ENCODE measurements at places on chromosomes 6 and 20.
A peak's percentile ranks its signal among the peaks of the same experiment; 100 is the strongest.

DNA sequence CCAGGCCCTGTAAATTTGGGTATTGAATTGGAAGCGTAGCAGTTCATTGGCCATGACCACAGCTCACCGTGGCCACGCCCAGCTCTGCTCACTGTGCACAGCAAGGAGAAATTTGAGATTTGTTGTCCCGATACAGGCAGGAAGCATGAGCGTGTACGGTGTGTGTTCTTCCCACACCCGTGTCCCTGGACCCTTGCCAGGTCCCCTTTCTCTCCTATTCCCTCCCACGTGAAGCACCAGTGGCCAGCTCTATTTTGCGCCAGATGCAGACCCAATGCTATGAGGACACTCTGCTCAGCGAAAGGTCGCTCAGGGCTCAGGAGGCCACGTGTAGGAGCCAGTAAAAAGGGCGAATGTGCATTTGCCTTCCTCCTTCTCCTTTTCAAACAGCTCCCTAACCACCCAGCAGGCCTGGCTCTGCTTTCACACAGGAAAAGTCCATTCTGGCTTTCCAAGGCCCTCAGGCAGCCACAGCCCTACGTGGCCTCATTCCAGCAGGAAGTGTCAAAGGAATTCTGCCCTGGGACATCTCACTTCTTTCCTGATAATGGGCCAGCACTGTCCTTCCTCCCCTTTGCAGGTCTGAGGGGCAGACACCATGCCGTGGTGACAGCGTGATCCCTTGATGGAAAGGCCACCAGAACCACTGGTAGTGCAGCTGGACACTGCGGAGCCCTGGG, 499.2 kb upstream of the CDH4 start:
- no peak for DNase-seq

DNA sequence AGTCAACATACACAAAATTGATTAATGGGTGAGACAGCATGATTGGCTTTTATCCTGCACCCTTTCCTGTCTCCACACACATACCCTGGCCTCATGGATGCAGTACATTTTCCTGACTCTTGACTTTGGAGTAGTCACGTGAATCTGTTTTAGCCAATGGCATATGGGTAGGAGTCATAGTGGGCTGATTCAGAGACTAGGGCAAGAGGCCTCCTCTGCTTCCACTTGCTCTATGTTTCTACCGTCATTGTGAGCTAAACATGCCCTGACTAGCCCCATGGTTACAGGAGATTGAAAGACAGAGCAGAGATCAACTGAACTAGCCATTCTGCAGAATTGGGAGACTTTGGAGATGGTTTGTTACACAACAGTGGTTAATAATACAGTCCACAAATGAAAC, 850.0 kb downstream of the DHX35 start:
- DNase-seq: no peak

DNA sequence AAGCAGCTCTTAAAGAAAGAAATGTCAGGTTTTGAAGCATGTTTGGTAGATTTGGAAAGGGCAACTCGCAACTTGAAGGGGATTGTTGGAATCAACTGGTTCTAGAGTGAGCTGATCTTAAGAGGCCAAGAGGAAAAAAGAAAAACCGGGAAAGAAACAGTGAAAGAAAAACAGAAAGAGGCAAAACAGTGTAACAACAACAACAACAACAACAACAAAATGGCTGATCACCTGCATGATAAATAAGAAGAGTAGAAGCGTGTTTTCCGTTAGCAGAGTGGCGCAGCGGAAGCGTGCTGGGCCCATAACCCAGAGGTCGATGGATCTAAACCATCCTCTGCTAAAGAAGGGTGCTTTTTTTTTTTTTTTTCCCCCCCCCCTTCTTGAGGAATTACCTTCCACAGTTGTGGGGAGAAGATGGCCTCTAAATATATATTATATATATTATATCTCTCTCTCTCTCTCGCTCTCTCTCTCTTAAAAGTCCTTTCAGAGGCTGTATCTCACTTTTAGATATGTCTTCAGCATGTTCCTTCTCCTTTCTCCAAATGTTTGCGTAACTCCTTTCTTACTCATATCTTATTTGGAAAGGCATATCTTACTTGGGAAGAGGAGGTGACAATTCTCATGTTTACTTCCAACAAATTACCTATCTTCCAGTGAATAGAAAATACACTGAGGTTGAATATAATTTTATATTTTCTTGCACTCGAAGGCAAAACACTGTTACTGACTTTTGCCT, 134.4 kb downstream of the OR2B2 start:
- no peak for DNase-seq

GRCh38 chr20:24633521-24633920, 164.1 kb downstream of the SYNDIG1 start:
- no peak for DNase-seq

DNA sequence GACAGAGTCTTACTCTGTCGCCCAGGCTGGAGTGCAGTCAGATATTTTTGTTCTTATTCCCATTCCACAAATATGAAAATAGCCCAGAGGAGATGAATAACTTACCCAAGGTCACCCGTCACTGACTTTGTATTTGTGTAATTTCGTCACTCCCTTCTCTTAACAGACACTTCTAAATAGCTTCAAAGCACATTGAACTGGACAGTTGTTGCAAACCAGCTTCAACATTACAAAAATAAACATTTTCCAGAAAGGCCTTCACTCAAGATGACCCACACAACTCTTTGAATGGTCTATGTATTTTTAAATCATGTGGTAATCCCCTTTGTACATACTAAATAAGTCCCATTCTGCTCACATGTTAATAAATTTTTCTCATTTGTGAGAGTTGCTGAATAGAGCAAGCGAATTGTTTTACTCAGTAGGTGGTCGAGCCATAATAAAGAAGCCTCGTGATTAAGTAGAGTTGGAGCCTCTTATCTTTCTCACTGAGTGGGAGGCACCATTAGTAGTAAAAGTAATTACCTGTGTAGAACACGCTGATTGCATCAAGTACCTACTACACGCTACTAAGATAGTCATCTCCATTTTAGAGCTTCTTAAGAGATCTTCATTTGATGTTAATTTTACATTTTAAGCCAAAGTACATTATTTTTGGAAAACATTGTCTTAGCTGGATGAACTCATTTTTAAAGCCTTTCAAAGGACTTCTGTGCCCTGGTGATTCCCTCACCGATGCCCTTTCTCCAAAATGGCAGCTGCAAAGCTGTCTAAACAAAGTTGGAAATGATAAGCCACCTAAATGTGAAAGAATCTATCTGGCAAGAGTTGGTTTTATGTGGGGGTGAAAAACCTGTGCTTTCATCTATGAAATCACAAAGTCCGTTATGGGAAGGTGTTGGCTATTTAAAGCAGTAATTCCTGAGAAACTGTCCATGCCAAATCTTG, 110.0 kb downstream of the TSHZ2 start:
- DNase-seq: no peak

GRCh38 chr6:155519176-155519738, 63.6 kb upstream of the NOX3 start:
- no peak for DNase-seq

DNA sequence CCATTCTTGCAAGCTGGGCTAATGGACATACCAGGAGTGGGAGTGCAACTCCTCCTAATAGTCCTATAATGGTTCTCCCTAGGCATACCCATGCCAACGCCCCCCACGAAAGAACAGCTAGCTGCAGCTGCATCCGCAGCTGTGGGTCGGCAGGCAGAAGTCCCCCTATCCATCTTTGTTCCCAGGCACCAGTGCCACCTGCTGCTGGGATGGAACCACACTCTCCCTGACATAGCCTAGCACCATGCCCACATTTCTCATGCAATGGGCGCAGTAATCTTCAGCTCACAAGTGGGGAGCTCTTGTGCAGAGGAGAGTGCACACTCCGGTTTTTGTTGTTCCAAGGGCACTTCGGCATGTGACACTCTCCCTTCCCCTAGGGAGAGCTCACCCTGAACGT, 567.8 kb downstream of the GRIK2 start:
- no peak for DNase-seq

- no peak for DNase-seq
Measured at GRCh38 chr6:129992881-129993280, 25.5 kb upstream of the L3MBTL3 start.

GRCh38 chr20:63278661-63279060, 6.0 kb downstream of the ARFGAP1 start:
- no peak for DNase-seq

DNA sequence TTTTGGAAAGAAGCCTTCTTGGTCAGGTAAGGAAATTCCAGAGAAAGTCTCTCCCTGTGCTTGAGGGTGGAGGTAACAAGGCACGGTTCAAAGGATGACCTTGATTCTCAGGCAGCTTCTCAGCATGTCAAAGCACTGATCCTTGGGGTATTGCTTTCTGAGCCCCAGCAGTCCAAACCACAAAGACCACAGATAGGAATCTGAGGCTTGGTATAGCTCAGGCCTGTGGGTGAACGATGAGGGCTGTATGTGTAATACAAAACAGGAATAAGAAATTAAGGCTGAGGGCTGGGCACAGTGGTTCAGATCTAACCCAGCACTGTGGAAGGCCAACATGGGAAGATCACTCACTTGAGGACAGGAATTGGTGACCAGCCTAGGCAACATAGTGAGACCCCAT, 70.2 kb upstream of the SLC22A1 start:
- no peak for DNase-seq

DNA sequence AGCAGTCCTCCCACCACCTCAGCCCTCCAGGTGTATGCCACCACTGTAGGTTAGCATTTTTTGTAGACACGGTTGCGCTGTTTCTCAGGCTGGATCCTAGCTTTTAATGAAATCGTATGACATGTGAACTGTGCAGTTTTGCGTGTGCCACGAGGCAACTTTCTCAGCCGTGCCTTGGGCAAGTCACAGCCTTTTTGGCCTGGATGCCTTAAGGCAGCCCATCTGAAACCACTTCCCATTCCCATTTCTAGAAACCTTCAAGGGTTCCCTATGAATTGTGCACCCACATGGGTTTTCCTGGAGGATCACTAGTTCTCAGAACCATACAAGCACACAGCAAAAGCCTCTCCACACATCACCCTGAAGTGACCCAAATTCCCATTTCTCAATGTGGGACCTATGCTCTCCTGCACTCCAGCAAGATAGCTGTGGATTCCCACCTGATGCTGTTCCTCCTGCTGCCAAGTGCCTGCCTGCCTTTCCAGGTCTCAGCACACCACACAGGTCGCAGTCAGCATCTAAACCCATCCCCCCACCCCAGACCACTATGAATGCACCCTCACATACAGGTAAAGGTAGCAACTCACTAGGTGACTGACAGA, 28.9 kb downstream of the SNX5 start:
- no peak for DNase-seq

- no peak for DNase-seq
Measured at GRCh38 chr6:32337186-32337805, 34.4 kb downstream of the TSBP1 start.

DNA sequence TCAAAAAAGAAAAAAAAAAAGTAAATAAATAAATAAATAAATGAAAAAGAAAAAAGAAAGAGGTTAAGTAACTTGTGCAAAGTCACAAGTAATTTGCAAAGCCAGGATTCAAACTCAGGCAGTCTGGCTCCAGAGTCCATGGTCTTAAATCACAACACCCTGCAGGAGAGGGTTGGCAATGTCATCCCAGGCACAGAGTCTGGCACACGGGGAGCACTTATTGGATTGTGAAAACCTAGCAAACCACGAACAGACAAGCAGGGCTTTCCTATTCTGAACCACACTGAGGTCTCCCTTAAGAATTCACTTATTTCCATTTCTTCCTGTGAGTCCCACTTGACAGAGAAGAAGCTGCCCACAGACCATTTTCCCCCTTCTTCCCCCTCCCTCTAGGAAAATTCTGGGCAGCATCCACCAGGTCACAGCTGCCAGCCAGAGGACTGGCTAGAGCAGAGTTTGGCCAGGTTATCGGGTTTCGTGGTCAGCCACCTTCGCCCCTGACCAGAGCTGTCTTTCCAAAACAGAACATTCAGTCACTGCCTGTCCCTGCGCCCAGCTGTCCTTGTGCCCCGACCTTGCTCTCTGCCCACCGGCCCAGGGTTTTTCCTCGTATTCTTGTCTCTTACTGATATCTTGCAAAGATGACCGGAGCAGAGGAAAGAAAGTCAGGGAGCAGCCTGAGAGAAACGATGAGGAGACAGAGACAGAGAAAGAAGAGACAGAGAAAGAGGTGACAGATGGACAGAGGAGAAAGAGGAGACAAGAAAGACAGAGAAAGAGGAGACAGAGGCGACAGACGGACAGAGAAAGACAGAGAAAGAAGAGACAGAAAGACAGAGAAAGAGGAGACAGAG, 106.4 kb upstream of the PTPN1 start:
- DNase-seq: no peak

DNA sequence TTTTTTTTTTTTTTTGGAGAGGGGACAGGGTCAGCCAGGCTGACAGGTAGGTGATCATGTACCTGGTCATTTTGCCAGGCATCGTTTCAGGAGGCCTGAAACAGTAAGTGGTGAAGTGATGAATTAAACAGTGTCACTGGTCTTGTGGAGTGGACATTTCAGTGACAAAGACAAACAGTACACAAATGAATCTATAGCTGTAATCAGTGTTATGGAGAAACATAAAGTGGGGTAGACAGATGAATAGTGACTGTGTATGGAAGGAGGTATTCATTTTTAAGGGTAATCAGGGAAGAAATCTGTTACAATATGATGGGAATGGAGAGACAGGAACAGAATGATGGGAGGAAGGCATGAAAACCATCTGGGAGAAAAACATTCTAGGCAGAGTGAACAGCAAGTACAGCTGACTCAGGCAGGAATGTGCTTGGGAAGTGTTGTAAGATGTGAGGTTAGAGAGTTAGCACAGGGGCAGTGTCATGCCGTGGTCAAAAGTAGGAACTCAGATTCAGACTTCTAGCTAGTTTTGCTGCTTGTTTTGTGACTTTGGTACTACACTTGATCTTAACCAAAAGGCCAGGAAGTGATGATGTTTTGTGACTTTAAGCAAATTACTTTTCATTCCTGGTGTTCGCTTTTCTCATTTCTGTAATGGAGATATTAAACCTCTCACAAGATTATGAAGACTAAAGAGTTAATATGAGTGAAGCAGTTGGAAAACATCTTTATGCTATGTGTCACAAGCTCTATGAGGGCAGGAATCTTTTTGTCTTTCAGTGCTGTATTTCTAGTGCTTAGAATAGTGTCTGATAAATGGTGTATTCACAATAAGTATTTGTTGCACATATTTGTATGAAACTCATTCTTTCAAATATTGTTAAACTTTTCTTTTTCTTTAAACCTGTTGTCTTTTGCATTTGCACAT, 43.4 kb downstream of the QKI start:
- DNase-seq: peak; percentile 93

DNA sequence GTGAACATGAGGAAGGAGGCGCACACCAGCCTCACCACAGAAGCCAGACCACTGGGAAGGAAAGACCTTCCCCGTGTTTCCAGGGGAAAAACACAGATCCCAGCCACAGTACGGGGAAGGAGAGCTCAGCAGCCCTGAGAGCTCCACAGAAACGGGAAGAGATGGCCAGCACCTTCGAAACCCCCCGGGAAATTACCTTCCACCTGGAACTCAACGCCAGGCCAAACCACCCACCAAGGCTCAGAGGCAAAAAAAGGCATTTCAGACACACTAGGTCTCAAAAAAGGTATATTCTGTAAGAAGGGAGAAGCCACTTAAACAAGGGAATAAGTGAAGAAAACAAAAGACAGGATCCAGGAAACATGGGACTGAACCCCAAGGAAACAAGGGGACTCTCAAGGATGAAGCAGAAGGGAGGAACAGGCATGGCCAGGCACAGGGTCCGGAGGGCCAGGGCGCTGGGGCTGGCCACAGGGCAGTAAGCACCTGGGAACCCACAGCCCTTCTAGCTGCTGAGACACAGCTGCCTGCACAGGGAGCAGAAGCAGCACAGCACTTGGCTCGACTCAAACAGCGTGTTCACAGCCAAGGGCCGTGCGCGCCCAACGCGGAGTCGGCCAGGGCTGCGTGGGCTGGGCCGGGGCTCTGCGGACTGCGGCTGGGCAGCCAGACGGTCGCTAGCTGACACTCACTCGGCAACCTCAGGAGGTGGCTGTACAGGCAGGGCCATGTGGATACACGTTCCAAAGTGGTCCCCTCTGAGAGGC, 44.6 kb downstream of the TAF4 start:
- DNase-seq: peak; percentile 68
